Suppressor macrophage treated with lipopolysaccharide for 1 hour (primary cell): ENCODE measurements at places on chromosomes 4 and X.

- DNase-seq: no peak
Observed at GRCh38 chrX:52422884-52423283, 54.1 kb downstream of the XAGE2 start.

DNA sequence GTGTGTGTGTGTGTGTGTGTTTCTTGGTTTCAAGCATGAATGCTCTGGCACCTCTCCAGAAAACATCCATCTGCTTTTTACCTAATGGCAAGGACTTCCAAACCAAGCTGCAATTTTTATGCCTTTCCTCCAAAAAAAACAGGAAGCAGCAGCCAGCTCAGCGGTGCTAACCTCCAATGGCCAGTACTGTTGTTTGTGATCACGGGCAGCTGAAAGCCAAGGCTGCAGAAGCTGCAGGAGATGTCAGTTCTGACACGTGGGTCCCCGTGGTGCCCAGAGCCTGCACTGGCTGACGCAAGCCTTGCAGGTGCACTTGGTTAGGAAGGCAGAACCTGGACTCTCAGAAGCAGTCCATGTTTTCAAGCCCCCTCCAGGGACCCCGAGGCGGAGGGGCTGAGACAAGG is 313.6 kb upstream of the DDX53 start:
- no peak for DNase-seq

DNA sequence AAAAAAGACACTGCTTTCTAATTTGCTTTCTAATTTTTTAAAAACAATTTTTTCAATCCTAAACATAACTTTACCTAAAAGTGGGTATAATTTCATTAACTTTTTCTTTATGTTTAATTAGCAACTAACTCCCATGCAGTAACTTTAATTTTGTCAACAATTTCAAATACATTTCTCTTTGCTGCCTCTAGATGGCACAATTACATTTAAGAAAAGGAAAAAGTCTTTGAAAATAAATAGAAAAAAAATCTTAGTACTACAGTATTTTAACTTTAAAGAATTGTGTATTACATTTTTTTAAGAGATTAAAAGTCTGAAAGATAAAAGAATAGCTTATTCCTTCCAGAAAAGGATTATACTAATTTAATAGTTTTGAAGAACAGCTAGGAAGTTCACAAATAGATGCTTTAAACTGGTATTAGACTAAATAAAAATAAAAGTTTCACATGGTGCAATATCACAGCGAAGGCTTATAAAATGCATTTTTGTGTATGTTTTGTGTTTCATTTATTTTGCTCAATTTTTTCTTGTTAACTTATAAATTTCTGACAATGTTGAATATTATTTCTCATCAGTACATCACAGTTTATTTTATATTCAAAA is 105.1 kb downstream of the ADGRA3 start:
- DNase-seq: peak; percentile 57

DNA sequence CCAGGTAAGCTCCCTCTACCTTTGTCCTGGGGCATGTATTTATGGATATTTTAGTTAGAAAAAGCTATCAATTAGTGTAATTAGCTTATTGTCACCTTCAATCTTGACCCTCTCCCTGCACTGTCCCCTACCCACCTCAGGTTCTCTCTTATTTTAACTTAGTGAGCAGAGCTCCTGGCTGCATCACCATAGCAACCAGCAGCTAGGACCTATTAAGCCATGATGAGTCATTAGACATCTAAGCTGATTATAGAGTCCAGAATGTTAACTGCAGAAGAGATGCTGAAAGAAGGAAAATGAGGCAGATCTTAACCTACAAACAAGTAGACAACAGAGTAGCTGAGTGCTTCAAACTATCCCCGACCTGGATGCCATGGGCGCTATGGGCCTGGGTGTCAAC is 36.6 kb downstream of the MAGEE2 start:
- no peak for DNase-seq

DNA sequence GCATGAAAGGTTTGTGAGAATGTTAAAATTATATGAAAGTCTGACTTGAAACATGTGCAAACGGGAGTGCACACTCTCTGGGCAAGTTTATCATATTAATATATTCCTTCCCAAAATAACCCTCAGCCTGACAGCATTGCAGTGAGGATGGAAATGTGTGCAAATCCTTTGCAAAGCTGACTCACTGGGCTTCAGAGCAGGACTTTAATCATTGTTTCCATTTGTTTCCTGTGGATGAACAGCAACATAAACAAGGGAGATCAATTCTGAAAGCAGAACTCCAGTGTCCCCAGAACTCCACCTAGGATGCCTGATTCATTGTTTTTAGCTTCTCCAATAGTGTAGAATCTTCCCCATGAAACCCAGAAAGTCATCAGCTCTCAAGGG is 32.9 kb downstream of the SLC2A9 start:
- DNase-seq: peak; percentile 39

GRCh38 chrX:10387011-10387410 is 230.2 kb downstream of the CLCN4 start:
- no peak for DNase-seq

GRCh38 chr4:121934635-121935034 is 17.2 kb downstream of the TRPC3 start:
- DNase-seq: no peak

GRCh38 chrX:63743596-63743995 is 41.4 kb downstream of the ARHGEF9 start:
- no peak for DNase-seq

DNA sequence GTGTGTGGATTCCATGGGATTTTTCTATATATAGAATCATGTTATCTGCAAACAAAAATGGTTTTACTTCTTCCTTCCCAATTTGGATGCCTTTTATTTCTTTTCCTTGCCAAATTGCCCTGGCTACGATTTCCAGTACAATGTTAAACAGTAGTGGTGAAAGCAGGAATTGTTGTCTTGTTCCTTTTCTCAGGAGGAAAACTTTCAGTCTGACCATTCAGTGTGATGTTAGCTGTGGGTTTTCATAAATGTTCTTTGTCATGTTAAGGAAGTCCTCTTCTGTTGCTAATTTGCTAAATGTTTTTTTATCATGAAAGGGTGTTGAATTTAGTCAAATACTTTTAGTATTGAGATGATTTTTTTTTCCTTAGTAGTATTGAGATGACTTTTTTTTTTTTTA is 10.9 kb downstream of the SAP30 start:
- DNase-seq: no peak

GRCh38 chr4:46836584-46836983 is 72.5 kb downstream of the COX7B2 start:
- DNase-seq: no peak

DNA sequence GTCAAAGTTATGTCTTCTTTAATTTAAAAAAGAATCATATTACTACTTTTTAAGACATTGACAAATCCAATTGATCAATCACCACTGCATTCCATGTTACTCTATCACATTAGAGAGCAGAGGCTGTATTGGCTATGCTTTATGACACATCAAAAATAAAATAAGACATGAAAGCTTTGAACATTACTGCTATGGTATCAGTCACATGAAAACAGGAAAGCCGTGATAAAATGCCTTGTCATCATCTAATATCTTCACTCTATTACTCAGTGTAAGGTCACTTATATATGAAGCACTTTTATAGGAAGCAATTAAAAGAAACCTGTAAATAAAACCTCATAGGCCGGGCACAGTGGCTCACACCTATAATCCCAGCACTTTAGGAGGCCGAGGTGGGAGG is 27.7 kb upstream of the CEP135 start:
- DNase-seq: no peak

GRCh38 chrX:131828482-131828881 is 194.6 kb upstream of the STK26 start:
- DNase-seq: no peak

DNA sequence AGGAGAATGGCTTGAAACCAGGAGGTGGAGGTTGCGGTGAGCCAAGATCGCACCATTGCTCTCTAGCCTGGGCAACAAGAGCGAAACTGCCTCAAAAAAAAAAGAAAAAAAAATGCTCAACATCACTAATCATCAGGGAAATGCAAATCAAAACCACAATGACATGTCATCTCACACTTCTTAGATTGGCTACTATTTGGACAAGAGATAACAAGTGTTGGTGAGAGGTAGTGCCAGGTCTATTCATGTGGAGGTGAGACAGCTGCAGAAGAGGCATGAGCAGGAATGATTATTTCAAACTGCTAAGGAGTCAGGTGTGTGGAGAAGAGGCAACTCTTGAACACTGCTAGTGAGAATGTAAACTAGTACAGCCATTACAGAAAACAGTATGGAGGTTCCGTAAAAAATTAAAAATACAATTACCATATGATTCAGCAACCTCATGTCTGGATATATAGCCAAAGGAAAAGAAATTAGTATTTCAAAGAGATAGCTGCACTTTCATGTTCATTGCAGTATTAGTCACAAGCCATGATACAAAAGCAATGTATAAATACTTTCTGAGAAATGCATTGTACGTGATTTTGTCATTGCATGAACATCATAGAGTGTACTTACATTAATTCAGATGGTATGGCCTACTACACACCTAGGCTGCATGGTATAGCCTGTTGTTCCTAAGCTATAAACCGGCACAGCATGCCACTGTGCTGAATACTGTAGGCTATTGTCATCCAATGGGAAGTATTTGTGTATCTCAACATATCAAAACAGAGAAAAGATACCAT is 75.3 kb downstream of the TMEM144 start:
- DNase-seq: no peak

GRCh38 chrX:150954951-150955350 is 28.2 kb upstream of the HMGB3 start:
- DNase-seq: no peak

- no peak for DNase-seq
Observed at GRCh38 chrX:102958794-102959193, 21.7 kb downstream of the RAB40AL start.

DNA sequence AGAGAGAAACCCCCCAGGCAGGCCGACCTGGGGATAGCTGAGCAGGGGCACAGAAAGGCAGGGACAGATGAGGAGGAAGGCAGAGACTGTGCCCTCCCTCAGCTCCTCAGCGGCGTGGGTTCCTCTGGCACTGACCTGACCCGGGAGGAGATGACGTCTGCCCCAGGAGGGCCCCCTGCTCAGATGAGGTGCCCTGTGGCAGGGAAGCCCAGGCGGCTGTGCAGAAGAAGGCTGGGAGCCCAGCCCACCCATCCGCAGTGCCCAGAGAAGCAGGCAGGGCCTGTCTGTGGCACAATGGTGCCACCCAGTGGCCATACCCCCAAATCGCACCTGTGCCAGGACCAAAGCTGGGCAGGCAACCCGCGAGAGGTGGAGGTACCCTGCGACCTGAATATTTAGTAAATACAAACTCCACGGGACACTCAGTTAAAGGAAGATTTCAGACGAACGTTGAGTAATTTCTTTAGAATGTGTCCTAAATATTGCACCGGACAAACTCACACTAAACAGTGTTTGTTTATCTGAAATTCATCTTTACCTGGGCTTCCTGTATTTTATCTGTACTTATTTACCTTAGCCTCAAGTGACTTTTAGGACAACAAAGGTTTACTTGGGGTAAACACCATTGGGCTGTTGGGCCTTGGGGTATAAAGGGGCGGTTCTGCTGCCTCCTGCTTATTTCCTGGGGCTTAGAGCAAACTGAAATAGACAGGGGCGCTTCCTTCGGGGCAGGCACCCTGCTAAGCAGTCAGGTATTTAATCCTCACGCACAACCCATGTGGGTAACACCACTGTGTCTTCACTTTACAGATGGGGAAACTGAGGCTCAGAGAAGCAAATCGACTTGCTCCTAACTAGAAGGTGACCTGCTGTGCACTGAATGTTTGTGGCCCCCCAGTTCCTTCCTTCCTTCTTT is 46.5 kb upstream of the HMX1 start:
- peak; percentile 44 for DNase-seq

DNA sequence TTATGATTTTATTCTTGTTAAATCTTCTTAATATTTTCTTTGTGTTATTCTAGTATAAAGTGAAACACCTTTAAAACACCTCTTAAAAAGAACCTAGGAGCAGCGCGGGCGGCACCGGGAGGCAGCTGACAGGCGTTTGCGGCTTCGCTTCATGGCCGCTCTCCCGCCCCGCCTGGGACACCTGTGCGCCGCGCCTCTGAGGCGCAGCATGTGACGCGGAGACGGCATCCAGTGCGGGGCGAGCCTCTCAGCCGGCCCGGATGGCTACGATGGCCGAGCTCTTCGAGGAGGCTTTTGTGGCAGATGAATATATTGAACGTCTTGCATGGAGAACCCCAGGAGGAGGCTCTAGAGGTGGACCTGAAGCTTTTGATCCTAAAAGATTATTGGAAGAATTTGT is 1592.7 kb downstream of the TECRL start:
- DNase-seq: no peak

GRCh38 chr4:152045807-152046571 is 285.2 kb upstream of the GATB start:
- no peak for DNase-seq

- DNase-seq: no peak
Observed at GRCh38 chrX:24332878-24333277, 19.0 kb upstream of the SUPT20HL2 start.

- DNase-seq: peak; percentile 56
Observed at GRCh38 chrX:19593690-19594089, 78.4 kb upstream of the MAP3K15 start.

DNA sequence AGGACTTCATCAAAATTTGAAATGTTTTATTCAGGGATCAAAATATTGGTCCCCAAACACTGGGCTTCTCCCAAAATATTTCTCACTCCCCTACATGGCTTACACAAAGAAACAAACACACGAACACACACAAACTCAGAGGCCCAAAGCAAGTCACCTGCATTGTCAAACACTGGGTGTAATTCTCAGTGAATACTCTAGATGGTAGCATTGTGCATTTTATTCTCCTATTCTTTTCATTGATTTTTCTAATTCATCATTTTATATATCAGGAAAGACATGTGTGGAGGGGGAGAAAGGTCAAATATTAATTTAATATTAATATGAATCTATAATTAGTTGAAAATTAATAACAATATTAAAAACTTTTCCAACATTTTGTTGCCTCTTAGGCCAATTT is 72.3 kb upstream of the TNMD start:
- DNase-seq: no peak

GRCh38 chrX:119488749-119489148 is 20.5 kb downstream of the SLC25A5 start:
- DNase-seq: peak; percentile 65

DNA sequence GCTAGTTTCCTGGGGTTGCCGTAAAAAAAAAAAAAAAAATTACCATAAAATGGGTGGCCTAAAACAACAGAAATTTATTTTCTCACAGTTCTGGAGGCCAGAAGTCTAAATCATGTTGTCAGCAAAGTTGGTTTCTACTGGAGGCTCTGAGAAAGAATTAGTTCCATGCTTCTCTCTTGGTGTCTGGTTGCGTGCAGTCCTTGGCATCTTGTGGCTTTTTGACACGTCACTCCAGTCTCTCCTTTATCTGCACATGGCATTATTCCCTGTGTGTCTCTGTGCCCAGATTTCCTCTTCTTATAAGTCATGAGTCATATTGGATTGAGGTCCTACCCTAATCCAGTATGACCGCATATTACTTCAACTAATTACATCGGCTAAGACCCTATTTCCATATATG is 38.7 kb downstream of the SPATA4 start:
- DNase-seq: no peak

DNA sequence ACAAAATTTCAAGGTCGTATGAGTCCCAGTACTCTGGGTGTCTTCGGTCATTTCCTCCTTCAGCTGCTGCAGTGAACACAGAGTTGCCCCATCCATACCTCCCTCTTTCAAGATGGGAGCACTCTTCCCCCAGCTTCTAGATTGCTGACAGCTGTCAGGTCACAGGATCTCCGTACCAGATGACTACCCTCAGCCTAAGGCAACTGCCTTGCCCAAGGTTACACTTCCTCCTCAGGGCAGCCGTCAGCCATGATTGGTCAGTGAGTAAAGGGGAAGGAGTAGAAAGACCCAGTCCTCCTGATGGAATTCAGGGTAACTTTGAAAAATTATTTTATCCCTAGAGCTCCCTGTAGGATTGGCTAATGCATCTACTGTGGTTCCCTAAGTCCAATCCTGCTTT is 81.6 kb downstream of the NAF1 start:
- peak; percentile 7 for DNase-seq

GRCh38 chrX:73028876-73029275 is 26.1 kb downstream of the PABPC1L2B start:
- DNase-seq: no peak
